Spleen (tissue), 13 donors: ENCODE measurements at places on chromosomes 3 and 15. TPM values are rescaled to one million over a fixed set of nuclear protein-coding genes. Genes with fewer than 3 reads are reported as not detected.

TUSC7 gene
- total RNA-seq: not detected

MYL3 gene
- 1.9 TPM for total RNA-seq

DNAJC17 gene
- 29.6 TPM for total RNA-seq

STRIT1 gene
- total RNA-seq: not detected

SCAANT1 gene
- not detected for total RNA-seq

PAK6 gene
- total RNA-seq: 1.5 TPM

CNOT10 gene
- total RNA-seq: 32.1 TPM

ACP3 gene
- total RNA-seq: 3.4 TPM

SCN11A gene
- total RNA-seq: 0.65 TPM

SMCO1 gene
- total RNA-seq: not detected

PLSCR4 gene
- total RNA-seq: 31.8 TPM

ISL2 gene
- 0.68 TPM for total RNA-seq

NT5DC2 gene
- 9.3 TPM for total RNA-seq

DNA sequence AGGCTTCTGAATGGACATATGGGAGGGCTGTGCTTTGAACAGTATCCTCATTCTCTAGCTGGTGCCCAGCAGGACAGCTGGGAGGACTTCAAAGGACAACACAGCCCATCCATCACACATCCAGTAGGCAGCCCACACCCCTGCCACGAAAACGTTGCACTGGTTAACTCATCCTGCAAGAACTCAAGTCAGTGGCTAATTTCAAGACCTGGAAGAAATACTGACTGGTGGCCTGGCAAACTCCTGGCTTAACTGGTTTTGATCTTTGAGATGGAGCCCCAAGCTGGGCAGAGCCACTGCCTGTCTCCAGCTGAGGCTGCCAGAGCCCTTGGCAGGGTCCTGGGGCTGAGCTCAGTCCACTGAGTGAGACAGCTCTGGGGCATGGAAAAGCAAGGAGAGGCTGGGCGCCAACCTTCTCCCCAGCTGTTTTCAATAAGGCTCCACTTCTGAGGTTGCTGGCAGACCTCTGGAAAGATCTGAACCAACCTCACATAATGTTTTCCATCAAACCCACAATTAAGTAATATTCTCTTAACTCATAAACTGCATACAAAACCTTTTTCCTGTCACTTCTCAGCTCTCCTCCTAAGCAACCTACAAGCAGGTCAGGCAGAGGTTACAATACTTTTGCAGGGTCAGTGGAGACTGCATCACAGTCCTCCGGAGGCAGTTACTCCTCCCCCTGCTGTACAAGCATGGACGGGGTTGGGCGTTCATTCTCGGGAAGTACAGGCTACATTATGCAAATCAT, 110.3 kb downstream of the MYLK start:
- no peaks in the 10 kb centered on the region for H3K4me1 ChIP-seq
- DNase-seq: no peak
- H3K27me3 ChIP-seq: no peaks in the 10 kb centered on the region
- no peak overlapping the region for H3K4me3 ChIP-seq

GRCh38 chr3:25856902-25857518, 67.1 kb downstream of the OXSM start:
- H3K36me3 ChIP-seq: no peaks in the 10 kb centered on the region
- H3K27ac ChIP-seq: no peak overlapping the region
- no peak for DNase-seq
- no peaks in the 10 kb centered on the region for H3K4me1 ChIP-seq
- no peaks in the 10 kb centered on the region for H3K27me3 ChIP-seq
- no peak overlapping the region for H3K4me3 ChIP-seq

DNA sequence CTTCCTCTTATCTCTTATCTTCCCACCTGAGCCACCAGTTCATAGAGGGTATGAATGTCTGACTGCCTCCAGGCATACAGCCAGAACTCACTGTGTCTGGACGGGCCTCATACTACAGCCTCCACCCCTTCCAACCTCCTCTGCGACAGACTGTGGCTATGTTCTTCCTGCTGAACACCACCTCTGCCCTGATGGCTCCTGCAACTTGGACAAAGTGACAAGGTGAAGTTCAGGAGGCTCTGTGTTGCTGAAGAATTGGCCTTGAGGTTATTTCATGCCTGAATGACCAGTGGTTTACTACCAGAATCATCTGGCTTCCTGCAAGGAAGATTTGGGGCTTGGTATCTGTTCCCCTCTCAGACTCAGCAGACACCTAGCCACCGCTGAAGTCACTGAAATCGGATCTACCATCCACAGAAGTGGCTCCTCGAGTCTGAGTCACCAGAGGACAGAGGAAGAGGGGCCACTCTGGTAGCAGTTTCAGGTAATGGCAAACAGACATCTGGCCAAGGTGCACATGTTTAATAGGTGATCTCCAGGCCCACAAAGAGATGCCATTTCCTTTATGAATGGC, 14.2 kb upstream of the ULK3 start:
- peaks cover 35% of the 10 kb centered on the region for H3K4me1 ChIP-seq
- no peaks in the 10 kb centered on the region for H3K27me3 ChIP-seq
- H3K4me3 ChIP-seq: no peak overlapping the region
- H3K36me3 ChIP-seq: peaks cover 25% of the 10 kb centered on the region
- peak overlapping the region; percentile 20 for H3K27ac ChIP-seq

GRCh38 chr3:42733501-42734262, 31.1 kb upstream of the HHATL start:
- no peaks in the 10 kb centered on the region for H3K36me3 ChIP-seq
- H3K27ac ChIP-seq: no peak overlapping the region
- no peaks in the 10 kb centered on the region for H3K4me1 ChIP-seq
- no peaks in the 10 kb centered on the region for H3K27me3 ChIP-seq
- H3K4me3 ChIP-seq: no peak overlapping the region

- no peaks in the 10 kb centered on the region for H3K36me3 ChIP-seq
- H3K27me3 ChIP-seq: no peaks in the 10 kb centered on the region
- H3K27ac ChIP-seq: no peak overlapping the region
- no peaks in the 10 kb centered on the region for H3K4me1 ChIP-seq
- no peak overlapping the region for H3K4me3 ChIP-seq
These were observed 9.9 kb downstream of the FAM3D start for GRCh38 chr3:58656631-58657030.

- H3K4me1 ChIP-seq: no peaks in the 10 kb centered on the region
- H3K4me3 ChIP-seq: no peak overlapping the region
- no peaks in the 10 kb centered on the region for H3K27me3 ChIP-seq
- H3K36me3 ChIP-seq: no peaks in the 10 kb centered on the region
- DNase-seq: no peak
These were observed 756.8 kb downstream of the IGSF11 start for GRCh38 chr3:118277814-118278213.

DNA sequence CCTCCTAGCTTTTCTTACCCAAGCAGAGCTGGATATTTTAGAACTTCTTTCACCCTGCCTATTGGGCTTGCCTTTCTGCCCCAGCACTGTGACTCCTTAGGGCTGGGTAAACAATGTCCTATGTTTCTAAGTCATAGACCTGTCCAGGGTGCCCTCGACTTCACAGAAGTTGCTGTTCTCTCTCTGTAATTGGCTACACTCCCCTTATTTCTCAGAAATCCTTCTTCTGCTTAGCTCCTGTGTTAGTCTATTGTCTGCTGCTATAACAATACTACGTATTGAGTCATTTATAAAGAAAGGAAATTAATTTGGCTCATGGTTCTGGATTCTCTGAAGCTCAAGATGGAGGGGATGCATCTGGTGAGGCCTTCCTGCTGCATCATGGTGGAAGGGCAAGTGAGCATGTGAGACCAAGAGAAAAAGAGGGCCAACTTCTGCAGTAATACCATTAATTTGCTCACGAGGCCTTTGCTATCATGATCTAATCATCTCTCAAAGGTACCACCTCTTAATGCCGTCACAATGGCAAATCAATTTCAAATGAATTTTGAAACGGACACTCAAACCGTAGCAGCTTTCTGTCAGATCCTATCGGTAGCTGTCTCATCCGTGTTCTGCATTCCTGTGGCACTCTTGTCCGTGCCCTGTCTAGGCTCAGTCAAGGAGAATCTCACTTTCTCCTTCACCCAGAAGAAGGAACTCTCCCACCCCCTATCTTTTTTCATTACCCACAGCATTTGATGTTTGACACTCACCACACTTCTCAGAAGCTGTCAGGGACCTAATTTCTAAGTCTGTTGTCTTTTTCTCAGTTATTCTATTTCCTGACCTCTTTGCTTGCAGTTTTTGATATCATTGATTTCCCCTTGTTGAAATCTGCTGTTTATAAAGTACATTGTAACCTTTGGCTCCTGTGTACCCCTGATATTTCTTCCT, 22.3 kb upstream of the GPR171 start:
- H3K36me3 ChIP-seq: no peaks in the 10 kb centered on the region
- H3K4me3 ChIP-seq: no peak overlapping the region
- no peak overlapping the region for H3K27ac ChIP-seq
- no peak for DNase-seq
- no peaks in the 10 kb centered on the region for H3K27me3 ChIP-seq

DNA sequence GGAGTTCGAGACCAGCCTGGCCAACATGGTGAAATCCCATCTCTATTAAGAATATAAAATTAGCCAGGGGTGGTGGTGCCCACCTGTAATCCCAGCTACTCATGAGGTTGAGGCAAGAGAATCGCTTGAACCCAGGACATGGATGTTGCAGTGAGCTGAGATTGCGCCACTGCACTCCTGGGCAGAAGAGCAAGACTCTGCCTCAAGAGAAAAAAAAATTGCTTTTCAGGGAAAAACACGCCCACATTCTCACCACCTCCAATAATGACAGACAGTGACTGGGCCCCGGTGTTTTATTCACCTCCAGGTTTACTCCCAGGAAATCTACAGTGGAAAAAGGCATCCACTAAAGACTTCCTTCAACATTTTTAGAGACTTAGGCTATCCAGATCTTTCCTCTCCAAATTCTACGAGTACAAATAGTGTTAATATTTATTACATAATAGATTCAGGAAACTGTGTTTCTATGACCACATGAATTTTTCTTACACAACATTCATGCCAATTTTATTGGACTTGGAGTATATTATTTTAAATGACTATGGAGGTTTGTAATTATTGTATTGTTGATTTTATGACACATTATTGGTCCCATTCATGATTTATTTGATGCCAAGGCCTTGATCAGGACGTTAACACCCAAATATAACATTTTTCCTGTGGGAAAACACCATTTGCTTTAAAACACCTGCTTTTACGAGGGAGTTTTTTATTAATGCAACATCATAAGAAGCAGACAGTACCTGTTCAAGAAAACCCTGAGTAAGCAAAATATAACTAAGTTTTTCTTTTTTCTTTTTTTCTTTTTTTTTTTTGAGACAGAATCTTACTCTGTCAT, 26.6 kb downstream of the IGF2BP2 start:
- no peak overlapping the region for H3K4me3 ChIP-seq
- H3K27me3 ChIP-seq: no peaks in the 10 kb centered on the region
- H3K27ac ChIP-seq: no peak overlapping the region

DNA sequence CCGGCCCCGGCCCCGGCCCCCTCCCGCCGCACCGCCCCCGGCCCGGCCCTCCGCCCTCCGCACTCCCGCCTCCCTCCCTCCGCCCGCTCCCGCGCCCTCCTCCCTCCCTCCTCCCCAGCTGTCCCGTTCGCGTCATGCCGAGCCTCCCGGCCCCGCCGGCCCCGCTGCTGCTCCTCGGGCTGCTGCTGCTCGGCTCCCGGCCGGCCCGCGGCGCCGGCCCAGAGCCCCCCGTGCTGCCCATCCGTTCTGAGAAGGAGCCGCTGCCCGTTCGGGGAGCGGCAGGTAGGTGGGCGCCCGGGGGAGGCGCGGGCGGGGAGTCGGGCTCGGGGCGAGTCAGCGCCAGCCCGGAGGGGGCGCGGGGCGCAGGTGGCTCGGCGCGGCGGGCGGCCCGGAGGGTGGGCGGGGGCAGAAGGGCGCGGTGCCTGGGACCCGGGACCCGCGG, 352 bp downstream of the CHRD start:
- H3K4me1 ChIP-seq: peaks cover 14% of the 10 kb centered on the region
- peaks cover 31% of the 10 kb centered on the region for H3K27me3 ChIP-seq
- peak overlapping the region; percentile 38 for H3K4me3 ChIP-seq
- H3K36me3 ChIP-seq: no peaks in the 10 kb centered on the region

DNA sequence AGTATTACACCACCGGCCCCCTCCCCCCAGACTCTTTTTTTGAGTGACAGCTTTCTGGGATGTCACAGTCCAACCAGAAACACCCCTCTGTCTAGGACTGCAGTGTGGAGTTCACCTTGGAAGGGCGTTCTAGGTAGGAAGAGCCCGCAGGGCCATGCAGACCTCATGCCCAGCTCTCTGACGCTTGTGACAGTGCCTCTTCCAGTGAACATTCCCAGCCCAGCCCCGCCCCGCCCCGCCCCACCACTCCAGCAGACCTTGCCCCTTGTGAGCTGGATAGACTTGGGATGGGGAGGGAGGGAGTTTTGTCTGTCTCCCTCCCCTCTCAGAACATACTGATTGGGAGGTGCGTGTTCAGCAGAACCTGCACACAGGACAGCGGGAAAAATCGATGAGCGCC, 63.6 kb downstream of the AAGAB start:
- peaks cover 6% of the 10 kb centered on the region for H3K36me3 ChIP-seq
- no peak for DNase-seq
- H3K27ac ChIP-seq: no peak overlapping the region
- H3K4me1 ChIP-seq: peaks cover 4% of the 10 kb centered on the region
- no peak overlapping the region for H3K4me3 ChIP-seq
- no peaks in the 10 kb centered on the region for H3K27me3 ChIP-seq

DNA sequence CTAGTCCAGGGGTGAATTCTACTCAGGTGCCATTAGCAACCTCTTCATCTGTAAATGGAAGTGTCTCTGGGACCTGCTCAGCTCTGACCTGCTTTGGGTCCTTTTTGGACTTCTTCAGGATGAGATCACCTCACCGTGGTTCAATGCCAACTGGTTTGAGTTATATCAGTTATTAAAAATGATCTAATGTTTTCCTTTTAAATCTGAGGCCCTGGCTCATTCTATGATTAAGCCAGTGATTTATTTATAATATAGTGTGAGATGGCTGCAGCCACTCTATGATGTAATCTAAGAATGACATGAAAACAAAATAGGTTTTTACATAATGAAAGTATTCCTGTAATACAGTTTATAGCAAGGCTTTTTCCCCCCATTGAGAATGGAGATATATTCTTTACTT, 79.4 kb downstream of the LPP start:
- H3K27me3 ChIP-seq: no peaks in the 10 kb centered on the region
- H3K4me3 ChIP-seq: no peak overlapping the region
- H3K4me1 ChIP-seq: peaks cover 51% of the 10 kb centered on the region
- DNase-seq: no peak

GRCh38 chr3:41190509-41191284, 8.6 kb upstream of the CTNNB1 start:
- no peak overlapping the region for H3K27ac ChIP-seq
- no peaks in the 10 kb centered on the region for H3K4me1 ChIP-seq
- no peaks in the 10 kb centered on the region for H3K27me3 ChIP-seq

DNA sequence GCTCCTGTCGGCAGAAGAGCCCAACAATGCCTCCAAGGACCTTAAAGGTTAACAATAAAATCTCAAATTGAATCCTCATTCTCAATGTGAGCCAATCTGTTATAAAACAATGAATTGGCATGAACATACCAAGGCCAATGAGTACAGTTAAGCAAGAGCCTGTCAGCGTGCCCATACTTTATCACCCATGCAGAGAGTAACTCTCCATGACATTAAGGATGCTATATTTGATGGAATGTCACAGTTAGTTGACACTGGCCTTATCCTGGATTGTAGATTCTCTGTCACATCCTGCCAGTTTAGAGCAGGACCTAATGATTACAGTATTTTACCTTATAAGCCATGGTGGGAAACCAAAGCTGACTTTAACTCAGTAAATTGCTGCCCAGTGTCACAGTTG, 335.4 kb upstream of the MDFIC2 start:
- no peak overlapping the region for H3K27ac ChIP-seq
- H3K27me3 ChIP-seq: no peaks in the 10 kb centered on the region
- no peaks in the 10 kb centered on the region for H3K4me1 ChIP-seq
- DNase-seq: no peak
- no peak overlapping the region for H3K4me3 ChIP-seq
- H3K36me3 ChIP-seq: no peaks in the 10 kb centered on the region

GRCh38 chr15:97929456-97930229, 30.9 kb upstream of the ARRDC4 start:
- no peak for DNase-seq
- no peaks in the 10 kb centered on the region for H3K4me1 ChIP-seq
- H3K36me3 ChIP-seq: no peaks in the 10 kb centered on the region
- no peak overlapping the region for H3K27ac ChIP-seq
- H3K4me3 ChIP-seq: no peak overlapping the region
